Hepatocyte (in vitro differentiated cells): ENCODE measurements at places on chromosomes 11 and 22.

DNA sequence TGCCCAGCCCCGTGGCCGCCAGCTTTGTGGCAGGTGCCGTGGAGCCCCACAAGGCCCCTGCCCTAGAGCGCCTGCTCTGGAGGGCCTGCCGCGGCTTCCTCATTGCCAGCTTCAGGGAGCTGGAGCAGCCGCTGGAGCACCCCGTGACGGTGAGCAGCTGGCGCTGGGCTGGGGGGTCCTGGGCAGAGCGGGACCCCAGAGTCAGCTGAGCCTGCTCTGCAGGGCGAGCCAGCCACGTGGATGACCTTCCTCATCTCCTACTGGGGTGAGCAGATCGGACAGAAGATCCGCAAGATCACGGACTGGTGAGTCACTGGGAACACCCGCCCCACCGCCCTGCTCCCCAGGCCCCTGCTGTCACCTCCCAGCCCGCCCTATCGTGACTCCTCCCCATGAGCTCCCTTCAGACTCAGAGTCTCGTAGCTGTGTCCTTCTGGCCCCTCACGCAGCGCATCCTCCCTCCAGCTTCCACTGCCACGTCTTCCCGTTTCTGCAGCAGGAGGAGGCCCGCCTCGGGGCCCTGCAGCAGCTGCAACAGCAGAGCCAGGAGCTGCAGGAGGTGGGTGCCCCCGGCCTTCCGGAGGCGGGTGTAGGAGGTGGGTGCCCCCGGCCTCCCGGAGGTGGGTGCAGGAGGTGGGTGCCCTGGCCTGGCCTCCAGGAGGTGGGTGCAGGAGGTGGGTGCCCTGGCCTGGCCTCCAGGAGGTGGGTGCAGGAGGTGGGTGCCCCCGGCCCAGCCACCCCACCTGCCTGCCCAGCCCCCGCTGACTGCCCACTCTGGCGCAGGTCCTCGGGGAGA is 4.7 kb downstream of the TCIRG1 start:
- DNase-seq = peak; percentile 74

DNA sequence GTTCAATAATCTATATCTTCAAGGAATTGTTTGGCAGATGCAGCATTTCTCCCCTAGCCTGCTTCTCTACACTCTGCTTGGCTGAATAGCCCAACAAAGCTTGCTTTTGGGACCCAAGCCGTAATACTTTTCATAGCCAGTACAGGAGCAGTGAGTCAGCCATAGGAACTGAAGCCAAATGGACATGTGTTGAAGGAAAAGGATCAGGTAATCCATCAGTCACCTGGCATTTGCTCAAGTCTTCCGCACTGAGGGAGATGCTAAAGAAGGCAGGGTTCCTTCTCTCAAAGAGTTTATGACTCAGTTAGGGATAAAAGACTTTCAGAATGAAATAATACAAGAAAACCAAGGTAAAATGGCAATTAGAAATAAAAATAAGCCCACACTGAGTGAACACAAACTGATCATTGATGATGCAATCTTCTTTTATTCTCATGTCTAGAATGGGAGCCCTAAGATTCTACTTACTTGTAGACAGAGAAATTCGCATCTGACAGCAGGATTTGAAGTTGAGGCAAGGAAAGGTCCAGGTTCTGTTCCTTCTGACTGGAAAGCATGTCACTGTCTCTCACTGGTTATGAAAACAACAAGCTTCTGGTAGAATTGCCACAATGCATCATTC is 13.2 kb downstream of the C11orf87 start:
- DNase-seq = no peak

GRCh38 chr11:102279641-102280170 is 37.6 kb upstream of the BIRC3 start:
- peak; percentile 50 for DNase-seq

GRCh38 chr11:133118563-133119268 is 413.6 kb downstream of the OPCML start:
- DNase-seq = no peak

GRCh38 chr22:31520051-31520450 is 23.7 kb downstream of the SFI1 start:
- no peak for DNase-seq

- DNase-seq = no peak
These were observed 73.4 kb upstream of the PARVG start for GRCh38 chr22:44107340-44107739.

- no peak for DNase-seq
These were observed 59.1 kb downstream of the KCNC1 start for GRCh38 chr11:17793642-17794170.

- peak; percentile 77 for DNase-seq
These were observed 19.0 kb upstream of the E2F8 start for GRCh38 chr11:19259487-19260345.

DNA sequence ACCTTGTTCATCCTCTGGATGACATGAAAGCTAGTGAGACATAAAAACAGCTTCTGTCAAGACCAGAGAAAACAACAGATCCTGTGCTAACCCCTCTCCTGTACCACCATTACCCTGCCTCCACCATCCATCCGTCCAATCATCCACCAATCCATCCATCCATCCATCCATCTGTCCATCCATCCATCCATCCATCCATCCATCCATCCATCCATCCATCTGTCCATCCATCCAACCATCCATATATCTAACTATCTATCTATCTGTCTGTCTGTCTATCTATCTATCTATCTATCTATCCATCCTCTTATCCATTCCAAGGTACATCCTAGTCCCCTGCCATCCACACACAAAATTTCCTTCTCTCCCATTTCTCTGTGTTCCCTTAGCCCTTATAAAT is 46.6 kb upstream of the ME3 start:
- no peak for DNase-seq

- no peak for DNase-seq
These were observed 24.8 kb downstream of the TPST2 start for GRCh38 chr22:26565181-26565580.

- no peak for DNase-seq
These were observed 1.3 kb upstream of the NDUFC2 start for GRCh38 chr11:78080818-78081495.

- no peak for DNase-seq
These were observed 1.4 kb downstream of the HPS4 start for GRCh38 chr22:26482161-26482560.

- peak; percentile 13 for DNase-seq
These were observed 7.8 kb downstream of the LARGE2 start for GRCh38 chr11:45930031-45930794.

GRCh38 chr22:27983361-27983791 is 64.3 kb upstream of the PITPNB start:
- no peak for DNase-seq

DNA sequence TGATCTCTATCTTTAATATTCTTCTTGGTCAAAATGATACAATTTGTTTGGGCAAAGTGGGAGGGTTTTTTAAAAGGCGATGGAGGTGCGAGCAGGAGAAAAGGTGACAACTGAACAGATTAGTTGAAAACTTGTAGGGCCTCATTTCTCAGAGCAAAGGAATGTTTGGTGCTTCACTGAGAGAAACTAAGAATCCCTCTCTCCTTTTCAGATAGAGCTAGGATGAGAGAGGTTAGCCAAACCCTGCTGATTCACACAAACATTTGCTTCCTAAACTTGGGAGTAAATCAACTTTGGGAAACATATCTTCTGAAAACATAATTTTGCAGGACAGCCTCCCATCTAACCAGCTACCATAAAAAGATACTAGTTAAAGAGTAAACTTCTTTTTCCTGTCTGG is 57.0 kb downstream of the PHF21A start:
- no peak for DNase-seq

GRCh38 chr22:31715147-31715778 is 34.7 kb downstream of the PRR14L start:
- no peak for DNase-seq

- no peak for DNase-seq
These were observed 4.2 kb downstream of the ALDH3B1 start for GRCh38 chr11:68014157-68014946.

- DNase-seq = no peak
These were observed 4.3 kb downstream of the TP53AIP1 start for GRCh38 chr11:128938156-128938885.

DNA sequence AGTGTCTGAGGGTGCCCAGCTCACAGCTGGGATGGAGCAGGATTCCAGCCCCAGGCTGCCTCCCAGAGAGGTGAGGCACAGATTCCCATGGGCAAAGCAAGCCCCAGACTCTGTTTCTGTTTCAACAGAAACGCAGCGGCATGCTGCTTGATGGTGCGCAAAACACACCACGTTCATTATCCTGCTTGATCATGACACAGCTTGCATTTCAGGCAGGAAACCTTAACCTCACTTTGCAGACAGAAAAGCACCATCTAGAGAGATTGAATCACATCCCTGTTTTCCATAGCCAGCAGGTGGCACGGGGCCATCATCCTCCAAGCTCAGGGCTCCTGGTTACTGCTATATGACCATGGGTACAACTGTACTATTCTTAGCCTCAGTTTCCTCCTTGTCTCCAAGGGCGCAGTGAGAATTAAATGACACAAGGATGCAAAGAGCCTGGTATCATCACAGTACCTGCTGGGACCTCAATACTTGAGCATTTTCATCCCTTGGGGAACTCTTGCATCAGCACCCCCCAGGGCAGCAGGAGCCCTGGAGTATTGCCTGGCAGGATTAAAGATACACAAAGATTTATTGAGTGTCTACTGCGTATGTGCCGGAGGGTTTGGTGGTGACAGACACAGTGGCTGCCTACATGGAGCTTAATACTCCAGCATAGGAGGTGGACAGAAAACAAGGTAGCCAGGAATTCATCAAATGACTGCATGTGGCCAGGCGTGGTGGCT is 110.0 kb downstream of the TP53I11 start:
- DNase-seq = no peak

- no peak for DNase-seq
These were observed 15.3 kb downstream of the RPL3 start for GRCh38 chr22:39303892-39304671.

GRCh38 chr11:7050191-7050590 is 29.9 kb downstream of the NLRP14 start:
- DNase-seq = no peak

DNA sequence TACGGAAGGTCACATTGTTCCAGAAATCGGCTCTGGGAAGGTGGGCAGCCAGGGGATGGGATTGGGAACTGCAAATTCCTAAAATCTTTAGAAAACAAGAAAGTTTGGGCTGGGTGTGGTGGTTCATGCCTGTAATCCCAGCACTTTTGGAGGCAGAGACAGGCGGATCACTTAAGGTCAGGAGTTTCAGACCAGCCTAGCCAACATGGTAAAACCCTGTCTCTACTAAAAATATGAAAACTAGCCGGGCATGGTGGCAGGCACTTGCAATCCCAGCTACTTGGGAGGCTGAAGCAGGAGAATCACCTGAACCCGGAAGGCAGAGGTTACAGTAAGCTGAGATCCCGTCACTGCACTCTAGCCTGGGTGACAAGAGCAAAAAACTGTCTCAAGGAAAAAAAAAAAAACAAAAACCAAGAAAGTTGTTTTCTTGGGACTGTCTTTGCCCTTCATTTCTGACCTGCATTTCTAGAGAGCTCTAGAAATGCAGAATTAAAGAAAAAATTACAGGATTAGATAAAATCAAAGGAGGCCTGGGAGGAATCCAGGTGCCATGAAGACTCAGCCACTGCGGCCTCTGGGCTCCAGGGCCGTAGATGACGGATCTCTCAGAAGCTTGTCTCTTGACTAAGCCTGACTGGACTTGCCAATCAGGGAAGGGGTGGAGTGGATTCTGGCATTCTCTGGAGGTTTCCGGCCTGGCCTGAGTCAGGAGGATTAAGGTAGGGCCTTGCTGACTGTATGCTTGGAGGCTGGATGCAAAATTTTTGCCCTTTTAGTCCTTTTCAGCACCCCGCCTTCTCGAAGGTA is 5.3 kb upstream of the MALAT1 start:
- peak; percentile 87 for DNase-seq

DNA sequence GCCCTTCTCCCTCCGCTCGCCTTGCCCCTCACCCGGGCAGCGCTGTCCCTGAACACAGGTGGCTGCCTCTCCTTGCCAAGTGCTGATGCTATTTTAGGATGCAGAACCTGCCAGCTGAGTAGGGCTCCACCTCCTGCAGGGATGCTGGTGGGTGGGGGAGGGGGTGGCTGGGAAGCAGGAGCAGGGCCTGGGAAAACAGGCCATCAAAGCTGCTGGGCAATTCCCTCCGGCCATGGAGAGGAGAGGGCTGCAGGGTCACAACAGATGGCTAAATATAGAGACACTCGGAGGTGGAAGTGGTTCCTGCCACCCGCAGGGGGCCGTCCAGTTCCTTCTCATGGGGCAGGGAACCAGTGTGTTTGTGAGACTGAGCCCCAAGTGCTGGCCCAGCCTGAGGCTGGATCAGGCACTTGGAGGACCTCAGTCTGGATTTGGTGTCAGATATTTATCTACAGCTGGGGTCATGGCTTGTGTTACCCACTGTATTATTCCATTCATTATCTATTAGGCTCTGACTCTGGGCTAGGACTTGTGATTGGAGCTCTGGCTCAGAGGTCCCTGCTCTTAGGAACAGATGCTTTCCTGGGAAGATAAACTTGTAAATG is 59.6 kb downstream of the LRRC32 start:
- no peak for DNase-seq

DNA sequence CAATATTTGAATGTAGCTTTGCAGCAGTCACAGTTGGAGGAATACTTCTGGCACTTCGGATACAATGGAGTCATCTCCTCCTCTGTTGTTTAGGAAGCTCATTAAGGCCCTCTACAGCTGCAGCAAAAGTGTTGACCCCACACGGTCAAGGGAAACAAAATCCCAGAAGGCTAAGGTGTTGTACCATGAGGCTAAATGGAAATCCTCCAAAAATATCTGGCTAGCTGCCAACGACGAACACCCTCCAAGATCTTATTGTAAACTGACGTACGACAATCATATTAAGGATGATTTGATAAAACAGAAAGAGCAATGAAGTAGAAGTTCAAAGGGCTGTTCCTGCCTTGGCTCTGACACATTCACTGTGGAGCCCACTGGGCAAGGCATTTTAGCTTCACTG is 4.0 kb downstream of the POGLUT3 start:
- no peak for DNase-seq

DNA sequence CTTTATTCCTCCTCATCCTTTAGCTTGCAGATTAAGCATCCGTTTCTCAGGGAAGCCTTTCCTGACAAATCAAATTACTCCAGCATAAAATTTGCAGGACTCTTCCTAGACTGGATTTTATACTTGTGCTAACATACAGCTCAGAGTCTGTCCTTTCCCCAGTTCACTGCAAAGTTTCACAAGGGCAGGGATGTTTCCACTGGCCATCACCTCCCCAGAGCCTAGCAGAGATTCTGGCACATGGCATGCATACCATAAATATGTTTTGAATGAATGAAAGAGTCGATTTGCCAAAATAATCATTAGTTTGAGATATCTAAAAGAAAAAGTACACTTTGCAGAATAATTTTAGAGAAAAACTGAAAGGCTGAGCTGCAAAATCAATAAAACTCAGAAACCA is 10.6 kb downstream of the MSANTD4 start:
- DNase-seq = no peak

- DNase-seq = no peak
These were observed 69.8 kb downstream of the RNF169 start for GRCh38 chr11:74818283-74818946.
